ENCODE measurements at places on chromosomes 13 and 19.

GRCh38 chr13:35856084-35856483 is 275.1 kb downstream of the DCLK1 start:
- no peak for DNase-seq

GRCh38 chr19:7515645-7516151 is at the start of gene ZNF358:
TSS of gene ZNF358 (plus strand) at chr19:7516103. CDS start at chr19:7519243, 3,140 bp downstream.
- peak; percentile 60 for DNase-seq

- DNase-seq, result no peak
Observed at GRCh38 chr19:16315825-16316505, 8.7 kb upstream of the KLF2 start.

- no peak for DNase-seq
Observed at GRCh38 chr13:110503037-110503901, 58.3 kb downstream of the RAB20 start.

- DNase-seq, result no peak
Observed at GRCh38 chr13:114140131-114140905, 7.9 kb upstream of the RASA3 start.

- no peak for DNase-seq
Observed at GRCh38 chr19:46043519-46043918, 2.7 kb upstream of the IGFL4 start.

GRCh38 chr19:45733160-45733810 is at the start of gene MEIOSIN:
TSS of gene MEIOSIN (plus strand) at chr19:45733439. CDS start at chr19:45735377, 1,938 bp downstream.
- DNase-seq, result no peak

GRCh38 chr19:41619018-41619556 is 7.8 kb downstream of the CEACAM4 start:
- no peak for DNase-seq

GRCh38 chr13:20512042-20512683 is 13.5 kb downstream of the CRYL1 start:
- DNase-seq, result no peak

DNA sequence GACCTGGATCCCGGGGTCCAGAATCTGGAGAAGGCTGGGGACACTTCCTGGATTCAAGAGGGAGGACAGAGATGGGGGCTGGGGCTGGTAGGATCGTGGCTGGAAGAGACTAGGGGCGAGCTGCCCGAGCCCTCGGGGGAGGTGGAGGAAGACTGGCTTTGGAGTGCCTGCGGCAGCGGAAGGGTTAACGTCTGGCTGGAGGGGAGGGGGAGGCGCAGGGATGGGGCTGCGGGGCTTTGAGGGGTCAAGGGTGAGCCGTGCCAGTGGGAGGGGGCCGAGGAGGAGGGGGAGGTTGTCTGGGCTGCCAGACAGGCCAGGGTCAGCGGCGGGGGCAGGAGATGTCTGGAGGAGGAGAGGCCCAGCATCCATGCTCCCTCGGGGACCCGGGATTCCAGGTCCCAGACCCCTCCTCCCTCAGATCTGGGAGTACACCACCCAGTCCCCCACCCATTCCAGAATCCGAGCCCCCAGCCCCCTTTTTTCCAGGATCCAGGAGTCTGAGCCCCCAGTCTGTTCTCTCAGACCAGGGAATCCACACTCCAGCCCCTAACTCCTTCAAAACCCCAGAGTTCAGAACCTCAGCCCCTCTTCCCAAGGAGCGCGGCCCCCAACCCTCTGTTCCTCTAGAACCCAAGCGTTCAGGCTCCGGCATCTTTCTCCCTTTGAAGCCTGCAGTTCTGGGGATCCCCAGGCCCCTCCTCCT is 3.2 kb upstream of the SPACA6 start:
- no peak for DNase-seq

GRCh38 chr13:98524391-98524790 is 52.5 kb downstream of the STK24 start:
- no peak for DNase-seq

- DNase-seq, result no peak
Observed at GRCh38 chr19:49906879-49907564, 10.3 kb upstream of the IL4I1 start.

DNA sequence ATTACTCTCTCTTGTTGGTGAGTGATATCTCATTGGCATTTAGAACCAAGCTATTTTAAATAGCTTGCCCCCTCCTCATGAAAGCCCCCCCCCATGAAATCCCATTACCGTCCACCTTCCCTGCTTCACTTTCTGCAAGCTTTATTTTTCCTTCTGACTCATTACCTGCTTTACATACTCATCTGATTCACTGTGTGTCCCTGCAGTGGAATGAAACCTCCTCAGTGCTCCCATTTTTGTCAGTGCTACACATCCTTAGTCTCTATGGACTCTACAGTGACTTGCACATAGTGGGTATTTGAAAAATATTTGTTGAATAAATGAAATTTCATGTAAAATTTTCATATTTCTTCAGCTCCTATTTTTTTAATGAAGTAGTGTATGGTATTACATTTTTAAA is 62.3 kb downstream of the DOCK9 start:
- no peak for DNase-seq

DNA sequence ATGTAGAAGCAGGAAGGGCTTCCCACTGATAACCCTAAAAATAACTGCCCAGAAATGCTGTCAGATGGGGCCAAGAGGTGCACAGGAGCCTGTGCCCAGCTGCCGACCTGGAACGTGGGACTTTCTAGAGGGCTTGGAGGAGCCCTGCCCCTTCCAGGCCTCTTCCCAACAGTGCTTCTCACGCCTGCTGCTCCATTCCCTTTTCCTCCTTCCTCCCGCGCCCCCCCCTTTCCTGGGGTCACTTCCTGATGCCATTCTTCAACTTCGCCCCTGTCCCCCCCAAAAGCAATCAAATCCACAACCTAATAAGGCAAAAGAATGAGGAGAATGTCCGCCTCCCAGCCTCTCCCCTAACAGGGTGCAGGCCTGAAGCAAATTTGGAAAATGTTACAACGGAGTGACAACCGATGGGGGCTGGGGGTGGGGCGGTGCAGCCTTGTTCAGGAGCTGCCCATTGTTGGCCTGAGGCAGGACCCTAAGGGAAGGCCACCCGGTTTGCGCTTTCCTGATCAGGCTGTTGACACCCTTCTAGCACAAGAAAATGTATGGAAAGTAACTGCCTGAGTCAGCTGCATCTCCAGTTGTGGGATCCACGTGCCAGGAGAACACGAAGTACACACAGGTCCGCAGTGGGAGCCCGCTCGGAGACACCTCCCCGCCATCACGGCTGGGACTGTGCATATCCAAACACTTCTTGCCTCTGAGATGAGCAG is 18.7 kb downstream of the ACTN4 start:
- DNase-seq, result no peak

DNA sequence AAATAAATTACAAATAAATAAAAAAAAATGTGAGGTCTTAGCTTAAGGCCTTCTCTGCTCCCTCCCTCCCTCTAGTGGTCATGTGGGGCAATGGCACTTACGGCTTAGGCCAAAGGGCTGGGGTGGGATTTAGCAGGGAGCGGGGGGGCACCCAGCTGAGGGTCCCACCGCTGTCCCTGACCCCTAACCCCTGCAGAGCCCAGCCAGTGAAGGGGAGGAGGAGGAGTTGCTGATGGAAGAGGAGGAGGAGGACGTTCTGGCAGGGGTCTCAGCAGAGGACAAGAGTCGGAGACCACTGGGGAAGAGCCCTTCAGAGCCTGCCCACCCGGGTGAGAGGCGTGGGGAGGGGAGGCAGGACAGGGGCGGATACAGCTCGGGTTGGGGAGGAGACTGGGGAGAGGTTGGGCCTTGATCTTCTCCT is 9.3 kb downstream of the MPND start:
- peak; percentile 10 for DNase-seq

GRCh38 chr13:94140511-94140910 is 339.0 kb downstream of the DCT start:
- no peak for DNase-seq
